Activated CD4-positive, CD25-positive, alpha-beta regulatory T cell (primary cell): ENCODE measurements at places on chromosomes 2 and 18.

DNA sequence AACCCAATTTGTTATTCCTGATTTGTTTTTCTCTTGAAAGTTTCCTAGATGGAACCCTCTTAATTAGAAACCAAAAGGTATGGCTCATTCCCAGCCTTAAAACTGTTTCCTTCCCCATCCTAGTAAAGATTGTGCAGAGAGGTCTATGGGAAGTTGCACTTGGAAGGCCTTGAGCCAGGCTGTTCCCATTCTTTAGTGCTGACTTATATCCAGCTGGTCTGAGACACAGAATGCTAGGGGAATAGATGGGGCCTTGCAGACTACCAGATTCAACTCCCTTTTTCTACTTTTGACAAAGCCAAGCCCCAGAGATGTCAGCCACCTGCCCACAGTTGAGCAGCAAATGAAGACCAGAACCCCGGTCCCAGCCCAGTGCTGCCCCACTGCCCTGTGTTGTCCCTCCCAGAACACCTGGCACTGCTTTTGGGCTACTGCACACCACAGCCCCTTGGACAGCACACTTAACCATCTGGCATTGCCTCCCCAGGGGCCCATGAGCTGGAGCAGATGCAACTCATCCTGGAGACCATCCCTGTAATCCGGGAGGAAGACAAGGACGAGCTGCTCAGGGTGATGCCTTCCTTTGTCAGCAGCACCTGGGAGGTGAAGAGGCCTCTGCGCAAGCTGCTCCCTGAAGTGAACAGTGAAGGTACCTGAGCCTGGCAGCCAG lies 98.2 kb downstream of the MRO start:
- DNase-seq, result no peak

DNA sequence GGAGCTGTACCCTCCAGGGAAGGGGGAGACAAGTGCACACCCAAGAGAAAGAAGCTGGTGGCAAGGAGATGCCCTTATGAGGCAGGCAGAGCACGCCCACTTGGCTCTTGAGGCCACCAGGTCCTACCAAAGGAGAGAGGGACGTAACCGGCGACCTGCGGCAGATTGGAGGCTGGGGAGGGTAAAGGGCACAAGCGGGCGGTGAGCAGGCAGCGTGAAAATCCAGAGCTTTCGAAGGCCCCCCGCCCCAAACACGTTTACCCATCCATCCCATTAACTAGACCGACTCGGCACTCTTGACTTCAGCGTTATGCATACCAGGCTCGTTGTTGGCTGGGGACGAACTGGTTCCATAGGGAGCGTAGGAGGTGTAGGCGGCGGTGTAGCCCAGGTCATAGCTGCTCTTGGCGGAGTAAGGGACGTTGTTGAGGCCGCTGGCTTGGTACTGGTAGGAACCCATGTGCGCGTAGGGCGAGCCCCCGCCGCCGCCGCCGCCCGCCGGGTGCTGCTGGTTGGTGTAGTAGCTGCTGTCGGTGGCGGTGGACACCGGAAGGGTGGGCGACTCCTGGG lies 794 bp downstream of the DLX2 start:
- no peak for DNase-seq

GRCh38 chr2:205650931-205651330 lies 31.4 kb upstream of the NRP2 start:
- DNase-seq, result no peak

DNA sequence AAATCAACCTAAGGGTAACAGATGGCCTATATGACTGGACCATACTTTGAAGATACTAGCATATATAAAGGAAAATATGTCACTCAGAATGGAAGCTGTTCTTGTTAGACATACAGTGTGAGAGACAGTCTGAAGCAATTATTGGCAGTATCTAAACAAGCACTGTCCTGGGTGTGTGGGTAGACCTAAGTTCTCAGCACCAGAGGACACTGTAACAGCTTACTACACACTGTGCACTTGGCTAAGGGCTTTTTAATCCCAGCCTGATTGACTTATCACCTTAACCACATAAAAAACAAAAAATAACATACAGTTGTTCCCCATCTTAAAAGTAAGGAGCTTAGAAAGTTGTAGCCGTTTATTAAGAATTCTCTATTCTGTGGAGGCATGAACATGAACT lies 1066.1 kb upstream of the FANCL start:
- DNase-seq, result no peak

GRCh38 chr2:9330612-9331270 lies 92.6 kb downstream of the ITGB1BP1 start:
- no peak for DNase-seq

DNA sequence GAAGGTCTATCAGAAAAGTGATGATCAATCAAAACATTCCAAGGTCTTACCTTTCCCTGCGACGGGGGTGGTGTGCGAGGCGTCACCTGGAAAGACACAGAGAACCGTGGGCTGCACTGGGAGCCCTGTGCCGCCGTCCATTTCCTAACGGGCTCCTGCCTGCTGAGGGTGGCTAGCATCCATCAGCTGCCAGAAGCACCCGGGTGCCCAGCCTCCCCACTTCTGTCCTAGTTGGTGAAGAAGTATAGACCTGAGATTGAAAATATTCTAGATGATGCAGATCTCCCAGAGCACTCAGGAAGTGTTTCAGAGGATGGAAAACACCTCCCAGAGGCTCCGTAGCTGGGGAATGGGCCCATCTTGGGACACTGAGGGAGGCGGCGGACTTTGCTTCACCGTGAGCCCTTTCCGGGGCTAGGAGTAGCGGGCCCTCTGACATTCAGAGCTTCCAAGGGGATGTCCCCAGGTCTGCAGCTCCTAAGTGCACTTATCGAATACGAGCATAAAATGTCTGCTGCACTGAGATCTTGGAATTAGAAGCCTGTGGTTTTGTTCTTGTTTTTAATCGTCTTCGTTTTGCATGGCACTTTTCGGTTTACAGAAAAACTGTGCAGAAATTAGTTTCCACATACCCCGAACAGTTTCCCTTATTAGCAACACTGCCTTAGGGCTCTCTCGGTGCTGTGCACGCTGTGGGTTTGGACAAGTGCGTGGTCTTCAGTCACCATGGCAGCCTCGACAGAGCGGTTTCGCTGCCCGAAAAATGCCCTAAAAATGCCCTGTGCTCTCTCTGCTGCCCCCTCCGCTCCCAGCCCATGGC lies 143.5 kb downstream of the MBP start:
- DNase-seq, result no peak

GRCh38 chr18:48467231-48467630 lies 58.0 kb upstream of the ZBTB7C start:
- DNase-seq, result no peak

- DNase-seq, result no peak
Observed at GRCh38 chr2:223055140-223055539, 3.1 kb downstream of the KCNE4 start.

- no peak for DNase-seq
Observed at GRCh38 chr2:62054916-62055450, 140.9 kb upstream of the B3GNT2 start.

- DNase-seq, result no peak
Observed at GRCh38 chr2:62382757-62383156, 123.2 kb downstream of the TMEM17 start.

DNA sequence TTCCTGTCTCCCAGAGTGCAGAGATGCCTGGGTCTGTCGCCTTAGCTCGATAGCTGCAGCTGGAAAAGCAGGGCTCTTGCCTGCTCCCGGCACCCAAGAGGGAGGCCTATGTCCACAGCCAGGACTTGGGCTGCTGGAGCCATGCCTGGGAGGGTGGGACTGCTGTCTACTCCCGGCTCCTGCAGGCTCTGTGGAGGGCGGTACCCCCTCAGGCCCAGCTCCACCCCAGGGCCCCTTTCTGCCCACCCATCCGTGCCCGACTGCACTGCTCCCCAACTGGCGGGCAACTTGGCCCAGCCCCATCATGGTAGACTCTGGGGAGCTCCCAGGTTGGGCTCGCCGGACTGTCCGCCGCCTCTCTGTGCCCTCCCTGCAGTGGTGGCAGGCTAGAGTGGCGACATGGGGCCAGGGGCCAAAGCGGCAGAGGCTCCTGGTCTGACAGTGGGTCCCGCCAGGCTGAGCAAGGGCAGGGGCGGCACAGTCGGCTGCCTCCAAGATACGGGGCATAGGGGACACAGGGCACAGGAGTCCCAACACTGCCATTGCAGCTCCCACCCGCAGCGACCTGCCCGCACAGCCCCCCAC lies 901.0 kb downstream of the CCDC85A start:
- no peak for DNase-seq

DNA sequence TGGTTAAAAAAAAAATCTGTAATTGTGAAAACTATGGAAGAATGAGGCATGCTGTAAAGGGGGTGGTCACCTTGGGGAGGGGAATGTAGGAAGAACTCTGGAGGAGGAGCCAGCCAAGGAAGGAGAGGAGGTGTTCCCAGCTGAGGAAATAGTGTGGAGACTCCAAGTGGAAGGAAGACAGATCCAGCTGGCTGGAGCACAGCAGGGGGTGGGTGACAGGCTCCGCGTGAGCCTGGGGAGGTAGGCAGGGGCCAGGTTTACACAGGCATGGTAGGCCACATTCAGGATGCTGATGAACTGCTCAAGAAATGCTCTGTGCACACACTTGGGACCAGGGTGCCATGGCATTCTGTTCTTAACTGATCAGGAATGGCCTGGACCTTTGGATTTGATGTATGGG lies 16.8 kb downstream of the AFF3 start:
- DNase-seq, result no peak

DNA sequence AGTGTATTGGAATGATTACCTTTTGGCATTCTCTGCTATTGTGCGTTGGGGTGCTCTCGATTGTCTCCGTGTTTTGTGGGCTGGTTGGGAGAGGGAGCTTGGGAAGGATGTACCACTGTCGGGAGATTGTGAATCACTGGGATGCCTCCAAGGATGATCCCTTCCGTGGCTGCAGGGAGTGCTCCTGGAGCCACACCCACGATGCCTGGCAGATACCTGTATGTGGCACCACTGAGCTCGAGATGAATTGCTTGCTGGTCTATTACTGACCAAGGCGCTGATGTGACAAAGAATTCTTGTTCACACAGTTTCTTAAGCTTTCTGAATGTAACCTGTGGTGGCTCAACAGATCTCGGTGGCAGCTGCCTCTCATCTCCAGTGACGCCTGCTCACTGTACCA lies 159.7 kb upstream of the LHCGR start:
- no peak for DNase-seq

GRCh38 chr2:69244882-69245281 lies 142.1 kb downstream of the GFPT1 start:
- DNase-seq, result no peak

DNA sequence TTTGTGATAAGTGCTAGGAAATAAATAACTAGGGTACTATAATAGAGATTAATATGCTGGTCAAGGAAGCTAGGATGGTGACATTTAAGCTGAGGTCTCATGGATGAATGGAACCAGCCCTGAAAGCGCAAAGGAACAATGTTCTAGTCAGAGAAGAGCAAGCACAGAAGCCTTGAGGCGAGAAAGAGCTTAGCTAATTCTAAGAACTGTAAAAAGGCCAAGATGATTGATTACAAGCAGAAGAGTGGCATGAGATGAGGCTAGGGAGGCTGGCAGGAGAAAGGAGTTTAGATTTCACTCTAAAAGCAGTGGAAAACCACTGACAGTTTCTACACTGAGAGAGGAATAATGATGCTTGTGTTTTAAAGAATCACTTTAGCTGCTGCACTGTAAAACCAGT lies 3.4 kb upstream of the YIPF4 start:
- DNase-seq, result no peak

DNA sequence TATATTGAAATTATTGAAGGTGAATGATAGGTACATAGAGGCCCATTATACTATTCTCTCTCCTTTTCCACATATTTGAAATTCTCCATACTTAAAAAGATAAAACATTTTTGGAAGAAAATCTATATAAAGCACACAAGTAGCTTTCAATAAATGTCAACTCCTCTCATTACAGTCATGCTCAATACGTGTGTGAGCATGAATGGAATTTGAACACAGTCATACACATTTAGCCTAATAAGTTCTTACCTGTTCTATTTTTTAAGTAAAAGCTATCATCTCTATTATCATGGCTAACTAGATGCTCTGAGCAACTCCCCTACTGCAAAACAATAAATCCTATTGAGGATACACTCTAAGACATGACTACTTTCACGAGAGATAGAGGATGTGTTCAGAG lies 41.9 kb upstream of the SPATS2L start:
- no peak for DNase-seq

DNA sequence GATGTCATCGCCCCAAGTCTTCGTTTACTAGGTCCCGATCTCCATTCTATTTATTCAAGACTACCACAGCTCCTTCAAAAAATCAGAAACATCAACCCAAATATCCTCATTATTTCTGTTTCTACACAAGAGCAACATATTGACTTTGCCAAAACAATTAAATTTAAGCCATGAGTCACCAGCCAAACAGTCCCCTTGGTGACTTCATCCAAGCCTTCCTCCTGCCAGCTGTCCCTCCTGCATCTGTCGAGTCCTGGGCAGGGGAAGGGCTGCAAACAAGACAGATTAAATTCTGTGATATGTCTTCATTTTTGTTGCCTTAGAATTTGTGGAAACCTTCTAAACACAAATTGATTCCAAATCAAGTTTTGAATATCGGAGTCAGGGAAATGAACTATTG lies 110.3 kb downstream of the SP3 start:
- DNase-seq, result no peak

- peak; percentile 61 for DNase-seq
Observed at GRCh38 chr2:240556553-240557100, 1.2 kb downstream of the ANKMY1 start.

GRCh38 chr2:21657445-21657844 lies 533.7 kb downstream of the TDRD15 start:
- DNase-seq, result no peak

- DNase-seq, result no peak
Observed at GRCh38 chr18:44602845-44603244, 77.8 kb upstream of the SETBP1 start.

DNA sequence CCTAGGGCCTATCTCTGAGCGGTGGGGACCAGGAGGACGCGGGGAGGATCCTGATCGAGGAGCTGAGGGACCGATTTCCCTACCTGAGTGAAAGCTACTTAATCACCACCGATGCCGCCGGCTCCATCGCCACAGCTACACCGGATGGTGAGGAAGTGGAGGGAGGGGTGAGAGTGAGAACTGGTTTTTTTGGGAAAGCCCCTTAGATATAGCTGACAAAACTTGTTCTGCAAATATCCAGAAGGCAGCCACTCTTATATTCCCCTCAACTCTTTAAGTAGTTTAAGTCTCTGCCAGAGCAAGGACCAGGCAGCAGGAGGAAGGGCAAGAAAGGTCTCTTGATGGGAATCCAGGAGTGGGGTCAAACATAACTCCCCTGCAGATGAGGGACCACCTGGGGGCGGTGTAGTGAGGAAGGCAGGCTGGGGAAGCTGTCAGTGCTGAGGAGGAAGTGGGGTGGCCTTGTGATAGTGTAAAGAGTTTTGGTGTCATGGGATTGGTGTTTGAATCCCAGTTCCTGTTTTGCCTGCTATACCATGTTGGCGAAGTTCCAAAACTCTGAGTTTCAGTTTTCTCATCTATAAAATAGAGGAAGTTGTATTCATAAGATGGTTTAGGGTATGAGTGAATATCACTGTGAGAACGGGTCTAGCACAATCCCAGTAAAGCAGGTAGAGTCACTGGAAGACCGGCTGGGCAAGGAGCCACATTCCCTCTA lies 3.4 kb downstream of the NAGK start:
- no peak for DNase-seq
